ENCODE measurements at places on chromosomes 11 and 22.

DNA sequence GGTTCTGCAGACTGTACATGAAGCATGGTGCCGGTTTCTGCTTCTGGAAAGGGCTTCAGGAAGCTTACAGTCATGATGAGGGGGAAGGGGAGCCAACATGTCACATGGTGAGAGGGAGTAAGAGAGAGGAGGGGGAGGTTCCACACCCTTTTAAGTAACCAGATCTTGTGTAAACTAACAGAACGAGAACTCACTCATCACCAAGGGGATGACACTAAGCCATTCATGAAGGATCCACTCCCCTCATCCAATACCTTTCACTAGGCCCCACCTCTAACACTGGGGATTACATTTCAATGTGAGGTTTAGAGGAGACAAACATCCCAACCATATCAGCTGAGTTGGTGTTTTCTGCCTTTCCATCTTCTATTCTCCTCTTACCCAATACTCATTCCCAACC is 83.5 kb downstream of the BDNF start:
- no peak for DNase-seq

GRCh38 chr11:32200136-32200847 is 109.4 kb downstream of the RCN1 start:
- no peak for DNase-seq

DNA sequence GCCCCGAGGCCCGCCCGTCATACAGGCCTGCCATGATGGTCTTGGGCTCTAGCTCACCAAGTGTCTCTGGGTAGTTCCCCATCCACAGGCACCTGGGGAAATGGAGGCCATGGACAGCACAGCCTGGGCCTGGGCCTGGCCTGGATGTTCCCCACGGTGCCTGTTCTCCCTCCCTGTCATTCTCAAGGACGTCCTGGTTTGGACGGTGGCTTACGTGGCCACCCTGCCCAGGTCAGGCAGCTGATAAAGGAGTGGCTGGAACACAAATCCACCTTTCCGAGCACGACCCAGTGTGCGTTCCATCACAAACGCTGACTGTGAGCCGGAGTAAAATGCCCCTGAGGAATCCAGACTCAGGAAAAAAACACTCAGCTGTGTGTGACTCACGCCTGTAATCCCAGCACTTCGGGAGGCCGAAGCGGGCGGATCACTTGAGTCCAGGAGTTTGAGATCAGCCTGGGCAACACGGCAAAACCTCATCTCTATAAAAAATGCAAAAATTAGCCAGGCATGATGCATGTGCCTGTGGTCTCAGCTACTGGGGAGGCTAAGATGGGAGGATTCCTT is 41.2 kb upstream of the TESMIN start:
- DNase-seq, result no peak

DNA sequence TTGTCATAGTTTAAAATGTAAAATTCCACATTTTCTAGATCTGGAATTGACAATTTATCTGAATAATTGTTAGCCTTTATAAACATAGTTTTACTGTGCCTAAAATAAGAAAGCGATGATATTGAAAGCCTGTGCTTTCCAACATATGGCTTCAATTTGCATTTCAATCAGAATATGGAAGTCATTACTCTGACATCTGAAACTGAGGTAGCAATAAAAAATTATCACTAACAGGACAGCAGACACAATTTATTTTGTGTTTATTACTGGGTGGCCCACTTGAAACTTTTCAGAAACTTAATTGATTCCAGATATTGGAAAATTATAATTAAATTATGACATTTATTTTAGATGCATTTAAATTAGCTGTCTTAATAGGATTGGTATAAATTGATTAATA is 78.5 kb downstream of the TMEM135 start:
- no peak for DNase-seq

DNA sequence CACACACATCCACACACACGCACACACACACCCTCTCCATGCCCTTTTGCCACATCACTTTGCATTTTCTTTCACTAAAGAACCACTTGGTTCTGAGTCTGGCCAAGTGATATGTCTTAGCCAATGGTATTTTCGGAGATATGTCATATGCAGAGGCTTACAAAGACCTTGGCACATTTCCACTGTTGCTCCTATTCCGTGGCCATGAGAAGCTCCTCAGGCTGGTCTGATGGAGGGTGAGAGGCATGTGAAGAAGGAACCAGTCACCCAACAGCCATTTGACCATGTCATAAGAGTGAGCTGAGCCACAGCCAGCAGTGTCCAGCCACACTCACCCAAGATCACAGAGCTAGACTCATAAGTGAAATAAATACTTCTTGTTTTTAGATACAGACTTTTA is 212.6 kb upstream of the NAV2 start:
- no peak for DNase-seq

DNA sequence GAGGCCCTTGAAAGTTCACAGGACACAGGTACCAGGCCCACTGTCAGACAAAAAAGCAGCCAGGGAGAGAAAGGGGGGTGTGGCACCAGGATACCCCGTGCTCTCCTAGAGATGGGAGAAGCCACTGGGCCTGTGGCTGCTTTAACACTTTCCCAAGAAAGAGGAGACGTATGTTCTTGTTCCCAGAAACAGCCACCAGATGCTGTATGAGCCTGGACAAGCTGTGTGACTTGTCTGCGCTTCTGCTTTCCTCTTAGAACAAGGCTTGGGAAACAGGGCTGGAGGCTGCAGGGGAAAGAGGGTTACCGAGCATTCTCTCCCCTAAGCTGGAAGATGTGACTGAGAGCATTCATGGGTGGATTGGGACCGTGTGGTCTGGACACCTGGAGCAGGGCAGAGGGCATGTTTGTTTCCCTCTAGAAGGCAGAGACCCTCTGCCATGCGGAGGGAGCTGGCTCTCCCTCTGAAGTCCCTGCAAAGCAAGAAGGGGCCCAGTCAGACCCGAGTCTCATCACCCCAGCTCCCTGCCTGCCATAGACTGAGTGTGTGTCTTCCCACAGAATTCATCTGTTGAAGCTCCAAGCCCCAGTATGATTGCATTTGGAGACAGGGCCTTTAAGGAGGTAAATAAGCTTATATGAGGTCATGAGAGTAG is 74.1 kb downstream of the TRIM29 start:
- no peak for DNase-seq

- no peak for DNase-seq
Observed at GRCh38 chr11:114201219-114201618, 95.0 kb upstream of the NNMT start.

DNA sequence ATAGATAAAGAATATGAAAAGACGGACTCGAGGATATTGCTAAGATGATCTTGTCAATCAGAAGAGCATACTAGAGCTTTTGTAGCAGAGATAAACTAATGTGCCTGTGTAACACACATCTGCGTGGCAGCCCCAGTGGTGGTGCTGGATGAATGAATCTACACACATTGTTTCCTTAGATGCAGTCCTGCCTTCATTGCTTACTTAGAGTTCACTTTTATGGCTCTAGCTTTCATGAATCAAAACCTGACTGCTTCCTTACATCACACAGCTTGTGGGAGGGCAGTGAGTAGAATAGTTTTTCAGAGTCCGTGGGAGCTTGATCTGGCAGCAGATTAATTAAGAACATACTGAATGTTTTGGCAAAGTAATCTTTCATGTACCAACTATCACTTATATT is 83.7 kb downstream of the EXT2 start:
- DNase-seq, result no peak

DNA sequence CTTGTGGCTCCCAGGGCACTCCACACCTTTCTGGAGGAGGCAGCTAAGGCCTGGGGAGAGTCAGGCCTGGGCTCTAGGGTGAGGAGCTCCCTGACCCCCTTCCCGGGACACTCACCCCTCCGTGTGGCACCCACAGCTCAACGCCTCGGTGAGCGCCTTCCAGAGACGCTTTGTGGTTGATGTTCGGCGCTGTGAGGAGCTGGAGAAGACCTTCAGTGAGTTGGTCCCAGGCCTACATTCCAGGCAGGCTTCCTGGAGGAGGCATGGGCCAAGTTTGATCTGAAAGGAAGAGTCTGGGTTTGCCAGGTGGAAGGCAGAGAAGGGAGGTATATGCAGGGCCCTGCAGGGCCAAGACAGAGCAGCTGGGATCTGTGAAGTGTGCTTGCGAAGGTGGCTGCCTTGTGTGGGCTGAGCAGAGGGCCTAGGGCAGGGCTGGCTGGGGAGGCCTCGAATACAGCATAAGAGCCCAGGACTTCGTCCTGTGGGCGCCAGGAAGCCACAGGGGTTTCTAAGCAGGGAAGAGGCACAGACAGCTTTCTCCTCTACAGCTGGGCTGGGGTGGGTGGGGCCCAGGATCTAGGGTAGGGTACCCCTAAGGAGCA is 2.9 kb downstream of the TCIRG1 start:
- DNase-seq, result no peak
